Bronchial epithelial cell (primary cell): ENCODE measurements at places on chromosomes 4 and X.
A peak's percentile ranks its signal among the peaks of the same experiment; 100 is the strongest.

GRCh38 chr4:55071951-55072350 lies 53.4 kb downstream of the KDR start:
- peak; percentile 32 for DNase-seq

GRCh38 chr4:37827030-37827685 lies 672 bp downstream of the PGM2 start:
- DNase-seq: peak; percentile 87

DNA sequence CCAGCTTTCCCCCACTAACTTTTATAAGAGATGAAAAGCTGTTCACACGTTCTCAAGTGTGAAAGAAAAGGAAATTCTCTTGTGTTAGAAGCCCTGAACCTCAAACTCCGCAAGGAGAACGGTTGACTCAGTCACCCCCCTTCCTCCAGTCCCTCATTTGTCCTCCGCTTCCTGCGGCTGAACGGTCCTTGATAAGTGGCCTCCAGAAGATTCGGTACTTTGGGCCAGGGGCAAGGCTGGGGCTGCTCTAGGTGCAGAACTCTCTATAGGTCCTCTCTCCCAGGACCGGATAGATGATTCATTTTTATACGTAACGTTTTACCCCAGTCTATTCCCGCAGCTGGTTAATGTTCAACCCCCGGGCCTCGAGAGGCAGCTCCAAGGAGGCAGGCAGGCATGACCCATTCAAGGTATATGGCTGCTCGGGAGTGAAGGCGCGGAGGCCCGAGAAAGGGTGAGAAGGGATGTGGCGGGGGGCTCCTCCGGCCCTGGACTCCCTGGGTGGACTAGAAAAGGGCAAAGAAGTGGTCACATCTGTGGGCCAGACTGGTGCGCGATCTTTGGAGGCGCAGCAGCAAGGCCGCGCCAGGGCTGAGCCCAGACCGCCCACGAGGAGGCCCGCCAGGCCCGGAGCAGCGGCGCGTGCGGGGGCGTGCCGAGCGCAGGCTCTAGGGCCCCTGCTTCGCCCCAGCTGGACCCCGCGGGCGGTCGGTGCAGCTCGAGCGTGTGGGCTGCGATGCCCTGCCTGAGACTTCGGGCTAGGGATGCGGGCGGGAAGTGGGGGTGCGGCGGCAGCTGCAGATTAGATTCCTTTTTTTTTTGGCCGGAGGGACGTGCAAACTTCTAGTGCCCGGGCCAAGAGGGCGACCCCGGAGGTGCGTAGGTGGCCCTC lies 11.7 kb downstream of the PITX2 start:
- no peak for DNase-seq

DNA sequence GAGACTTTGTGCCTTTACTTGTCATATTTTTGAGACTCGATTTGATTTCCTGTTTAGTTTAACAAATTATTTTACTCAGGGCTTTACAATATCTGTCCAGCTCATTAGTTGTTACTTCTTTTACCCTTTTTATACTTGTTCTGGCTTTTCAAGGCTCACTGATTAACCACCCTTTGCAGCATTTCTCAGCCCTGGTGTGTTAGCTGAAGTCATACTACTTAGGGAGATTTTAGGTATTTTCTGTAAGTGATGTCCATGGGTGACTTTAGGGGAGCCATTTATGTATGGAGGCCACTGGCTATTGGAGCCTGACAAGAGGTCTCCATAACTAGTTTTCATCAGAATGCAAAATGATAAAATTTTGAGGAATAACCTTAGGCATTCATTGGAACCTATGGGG lies 147.2 kb downstream of the RPA4 start:
- DNase-seq: no peak

DNA sequence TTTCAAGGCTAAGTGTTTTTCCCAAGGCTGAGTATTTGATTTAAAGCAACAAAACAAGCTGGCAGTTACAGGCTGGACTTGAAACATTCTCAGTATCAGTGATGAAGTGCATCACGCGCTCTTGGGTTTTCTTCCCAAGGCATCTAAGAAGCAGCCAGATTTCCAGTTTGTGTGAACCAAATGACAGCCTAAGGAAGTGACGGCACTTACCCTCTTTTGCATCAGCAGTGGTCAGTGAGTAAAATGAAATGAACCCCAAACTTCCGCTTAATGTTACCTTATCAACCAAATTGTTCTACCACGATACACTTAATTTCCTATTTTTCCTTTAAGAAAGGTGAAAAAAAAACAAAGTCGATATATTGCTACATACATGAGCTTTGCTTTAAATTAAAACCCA lies 15.8 kb upstream of the GYPE start:
- no peak for DNase-seq

- DNase-seq: no peak
Observed at GRCh38 chr4:81667539-81667938, 195.8 kb upstream of the RASGEF1B start.

GRCh38 chrX:133570549-133570948 lies 155.3 kb upstream of the GPC4 start:
- peak; percentile 13 for DNase-seq

GRCh38 chr4:160370046-160370445 lies 1267.2 kb downstream of the RAPGEF2 start:
- DNase-seq: peak; percentile 15

- no peak for DNase-seq
Observed at GRCh38 chr4:79585834-79586233, 177.8 kb upstream of the GK2 start.

GRCh38 chrX:153395613-153396319 lies 5.4 kb downstream of the PNMA6E start:
- no peak for DNase-seq

GRCh38 chr4:82508806-82509428 lies 52.9 kb downstream of the TMEM150C start:
- DNase-seq: no peak

DNA sequence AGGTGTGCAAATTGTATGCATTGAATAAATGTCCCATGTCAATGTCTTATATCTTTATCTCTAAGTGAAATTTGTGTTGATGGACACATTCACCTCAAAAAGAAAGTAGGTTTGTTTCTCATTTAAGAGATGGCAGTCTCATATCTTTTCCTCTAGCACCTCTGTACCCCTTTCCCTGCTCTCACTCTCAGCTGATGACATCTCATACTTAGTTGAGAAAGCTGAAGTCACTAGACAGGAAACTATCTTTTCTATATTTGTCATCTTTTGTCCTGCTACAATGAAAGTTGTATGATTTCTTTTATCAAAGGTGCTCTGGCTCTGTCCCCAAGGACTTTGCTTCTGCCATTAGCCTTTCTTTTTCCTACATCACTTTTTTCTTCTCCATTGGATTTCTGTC lies 84.0 kb upstream of the GRPR start:
- DNase-seq: no peak

DNA sequence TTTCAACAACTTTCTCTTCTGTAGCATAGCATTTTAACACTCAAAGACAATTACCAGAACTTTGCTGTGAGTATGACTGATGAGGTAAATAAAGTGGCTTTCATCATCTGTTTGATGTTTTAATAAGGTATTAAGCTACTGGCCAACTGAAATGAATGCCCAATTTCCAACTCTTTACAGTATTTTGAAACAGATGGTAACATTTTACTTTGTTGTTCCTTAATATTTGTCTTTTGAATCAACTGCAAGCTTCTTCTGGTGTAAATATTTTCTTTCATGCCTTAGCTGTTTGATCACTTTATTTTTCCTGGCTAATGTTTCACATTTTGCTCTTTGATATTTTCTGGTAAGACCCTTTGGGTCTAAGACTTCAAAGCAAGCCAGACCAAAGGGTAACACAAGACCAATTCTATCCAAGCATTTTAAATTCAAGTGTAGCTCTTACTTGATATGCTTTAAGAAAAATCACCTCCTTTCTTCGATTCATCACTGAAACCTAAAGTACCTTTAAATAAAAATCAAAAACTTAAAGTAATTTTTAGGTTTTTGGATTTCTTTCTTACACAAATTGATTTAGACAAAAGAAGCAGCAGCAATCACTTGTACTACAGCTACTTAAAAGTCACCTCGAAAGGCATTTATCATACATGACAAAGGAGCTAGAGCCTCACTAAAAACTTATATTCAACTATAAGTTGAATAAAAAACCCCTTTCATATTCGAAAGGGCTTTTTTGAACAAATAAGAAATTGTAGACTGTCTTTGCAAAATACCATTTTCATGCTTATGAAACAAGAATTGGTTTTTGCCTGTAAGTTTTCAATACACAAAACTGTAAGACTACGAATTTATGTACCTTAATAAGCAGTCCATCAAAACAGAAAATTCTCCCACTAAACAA lies 57.6 kb downstream of the TBCK start:
- no peak for DNase-seq

DNA sequence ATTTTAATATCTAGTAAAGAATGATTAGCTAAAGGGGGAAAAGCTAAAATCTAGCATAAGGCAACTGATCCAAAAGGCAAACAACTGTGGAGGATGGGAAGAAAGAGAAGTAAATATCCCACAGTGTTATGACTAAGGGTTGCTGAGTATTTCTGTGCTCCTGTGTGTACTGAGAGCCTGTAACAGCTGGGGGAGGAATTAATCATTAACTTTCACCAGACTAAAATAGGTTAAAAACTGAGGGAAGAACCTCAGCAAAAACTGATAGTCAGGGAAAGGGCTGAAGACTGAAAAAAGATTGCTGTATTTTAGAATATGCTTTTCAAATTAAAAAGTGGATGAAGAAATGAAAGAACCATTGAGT lies 365.9 kb downstream of the CXXC4 start:
- DNase-seq: peak; percentile 27

DNA sequence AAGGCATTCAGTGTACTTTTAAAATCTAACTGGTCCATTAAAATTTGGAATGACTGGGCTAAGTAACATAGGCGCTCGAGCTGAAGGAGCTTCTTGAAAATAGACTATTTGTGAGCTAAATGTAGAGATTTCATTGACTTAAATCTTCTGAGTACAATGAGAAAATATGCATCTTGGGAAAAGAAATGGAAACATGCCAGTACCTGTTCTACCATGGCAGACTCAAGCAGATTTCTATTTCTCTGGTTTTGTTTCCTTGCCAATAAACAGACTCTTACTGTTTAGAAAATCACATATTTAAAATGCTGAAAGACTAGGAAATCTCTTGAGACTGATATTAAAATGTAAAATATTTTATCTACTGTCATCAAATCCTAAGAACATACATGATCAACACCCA lies 678.1 kb downstream of the FAT4 start:
- peak; percentile 32 for DNase-seq

- DNase-seq: no peak
Observed at GRCh38 chrX:66164470-66164869, 423 bp downstream of the HEPH start.

DNA sequence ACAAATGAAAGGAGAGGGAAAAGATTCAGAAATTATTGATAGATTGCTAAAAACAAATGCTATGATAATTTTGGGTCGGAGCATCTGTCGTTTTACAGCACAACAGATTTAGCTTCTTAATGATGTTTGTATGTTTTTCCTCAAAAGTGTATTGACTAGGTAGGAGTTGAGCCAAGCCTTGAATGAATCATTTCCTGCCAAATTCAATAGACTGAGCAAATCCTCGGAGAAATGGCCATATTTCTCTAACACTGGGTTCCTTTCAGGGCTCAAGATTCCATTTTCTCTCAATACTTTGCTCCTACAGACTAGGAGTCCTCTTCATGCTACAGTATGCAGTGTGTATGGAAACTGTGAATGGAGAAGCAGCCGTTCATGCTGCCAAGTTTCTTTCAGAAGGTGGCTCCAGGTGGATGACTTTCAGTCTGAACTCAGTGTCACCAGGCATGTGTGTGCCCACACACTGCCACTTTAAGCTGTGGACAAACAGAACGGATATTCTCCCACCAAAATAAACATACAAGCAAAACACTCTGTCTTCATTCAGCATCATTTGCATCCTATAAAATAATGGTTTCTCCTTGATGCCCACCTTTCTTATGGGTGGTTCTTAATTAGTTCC lies 146.0 kb downstream of the TBL1X start:
- peak; percentile 32 for DNase-seq

DNA sequence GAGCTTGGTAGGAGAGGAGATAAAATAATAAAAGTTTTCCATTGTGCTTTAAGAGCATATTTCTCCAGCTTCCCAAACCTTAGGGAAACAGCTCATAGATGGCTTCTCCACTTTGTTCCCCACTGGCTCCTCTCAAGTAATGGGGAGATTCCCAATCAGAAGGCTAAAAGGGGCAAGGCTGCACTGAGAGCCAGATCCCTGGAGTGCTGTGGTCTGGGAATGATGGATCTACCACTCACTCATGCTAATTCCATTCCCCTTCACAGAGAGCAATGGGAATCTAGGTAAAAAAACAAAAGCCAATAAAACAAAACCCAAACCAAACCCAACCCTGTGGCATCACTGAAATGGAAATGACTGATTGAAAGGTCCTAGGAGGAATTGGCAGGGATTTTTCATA lies 219.7 kb upstream of the MBNL3 start:
- DNase-seq: no peak

DNA sequence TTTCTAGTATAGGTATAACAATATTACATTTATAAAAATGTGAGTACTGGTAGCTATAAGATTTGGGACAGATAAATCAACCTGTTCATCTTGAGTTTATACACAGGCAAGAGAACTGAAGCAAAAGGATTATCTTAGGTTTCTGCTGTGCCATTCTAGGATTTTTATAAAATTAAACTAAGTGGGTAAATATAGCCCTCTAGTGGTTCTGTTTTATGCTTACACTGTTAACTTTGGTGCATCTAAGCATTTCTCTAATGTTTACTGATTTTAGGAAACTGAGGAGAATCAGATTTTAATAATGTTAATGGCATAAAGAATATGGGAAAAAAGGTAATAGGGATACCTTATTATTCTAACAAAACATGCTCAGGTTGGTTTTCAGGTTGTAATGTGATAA lies 1.1 kb upstream of the RRH start:
- DNase-seq: peak; percentile 20

GRCh38 chr4:119026662-119027444 lies 108.8 kb upstream of the MYOZ2 start:
- no peak for DNase-seq

DNA sequence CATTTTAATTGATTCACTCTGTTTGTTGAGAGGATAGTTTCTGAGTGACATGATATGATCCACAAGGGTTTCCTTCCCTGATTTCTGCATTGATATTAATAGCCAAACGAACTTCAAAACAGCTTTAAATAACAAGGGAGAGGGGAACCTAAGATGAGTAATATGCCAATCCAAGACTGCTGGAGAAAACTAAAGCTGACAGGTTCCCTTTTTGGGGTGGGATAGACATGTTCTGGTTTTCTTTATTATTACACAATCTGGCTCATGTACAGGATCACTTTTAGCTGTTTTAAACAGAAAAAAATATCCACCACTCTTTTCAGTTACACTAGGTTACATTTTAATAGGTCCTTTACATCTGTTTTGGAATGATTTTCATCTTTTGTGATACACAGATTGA lies 182.2 kb downstream of the AR start:
- DNase-seq: no peak

DNA sequence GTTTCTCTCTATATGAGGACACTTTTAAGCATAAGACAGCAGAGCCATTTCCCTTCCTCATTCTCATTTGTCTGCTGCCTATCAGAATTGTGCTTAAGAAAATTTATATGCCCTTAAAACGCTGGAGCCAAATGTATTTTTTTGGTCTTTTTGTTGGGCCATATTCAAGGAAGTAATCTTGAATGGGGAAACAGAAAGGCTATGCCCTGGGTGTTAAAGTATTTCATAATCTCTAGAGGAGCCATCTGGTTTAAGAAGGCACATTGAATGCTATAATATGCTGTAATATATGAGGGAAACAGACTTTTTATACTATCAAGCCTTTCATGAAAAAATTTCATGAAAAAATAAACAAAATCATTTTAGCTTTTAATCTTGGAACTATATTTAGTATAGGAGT lies 4.3 kb downstream of the DMD start:
- DNase-seq: no peak

GRCh38 chr4:43875655-43876054 lies 573.0 kb downstream of the KCTD8 start:
- DNase-seq: no peak
